ENCODE measurements at places on chromosomes 1 and 21.

DNA sequence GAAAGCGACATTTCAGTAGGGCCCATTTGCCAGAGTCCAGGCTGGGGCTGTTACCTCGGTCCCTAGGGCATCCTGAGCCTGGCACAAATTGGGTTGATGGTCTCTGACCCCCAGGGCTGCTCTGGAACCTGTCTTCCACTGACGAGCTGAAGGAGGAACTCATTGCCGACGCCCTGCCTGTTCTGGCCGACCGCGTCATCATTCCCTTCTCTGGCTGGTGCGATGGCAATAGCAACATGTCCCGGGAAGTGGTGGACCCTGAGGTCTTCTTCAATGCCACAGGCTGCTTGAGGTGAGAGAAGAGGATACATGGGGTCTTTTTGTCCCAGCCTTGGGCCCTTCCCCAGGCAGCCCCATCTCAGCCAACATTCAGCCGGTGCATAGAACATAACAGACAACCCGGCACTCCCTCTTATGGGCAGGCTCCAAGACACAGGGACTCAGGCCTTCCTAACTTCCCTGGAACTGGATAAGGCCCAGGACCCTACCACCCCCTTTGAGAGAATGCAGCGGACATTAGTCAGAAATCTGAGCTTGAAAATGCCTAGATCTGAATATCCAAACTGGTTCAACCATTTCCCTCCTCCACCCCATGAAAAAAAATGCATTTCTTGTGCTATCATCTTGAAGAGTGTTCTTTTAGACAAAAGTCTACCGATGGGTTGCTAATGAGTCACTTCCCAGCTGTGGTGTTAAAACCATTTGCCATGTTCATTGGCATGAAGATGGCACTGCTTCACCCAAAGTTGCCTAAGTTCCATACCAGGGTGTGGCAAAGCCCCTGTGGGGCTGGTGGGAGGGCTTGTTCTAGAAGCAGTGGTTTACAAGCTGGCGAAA lies 35.4 kb downstream of the PKP1 start:
- no peak for DNase-seq

DNA sequence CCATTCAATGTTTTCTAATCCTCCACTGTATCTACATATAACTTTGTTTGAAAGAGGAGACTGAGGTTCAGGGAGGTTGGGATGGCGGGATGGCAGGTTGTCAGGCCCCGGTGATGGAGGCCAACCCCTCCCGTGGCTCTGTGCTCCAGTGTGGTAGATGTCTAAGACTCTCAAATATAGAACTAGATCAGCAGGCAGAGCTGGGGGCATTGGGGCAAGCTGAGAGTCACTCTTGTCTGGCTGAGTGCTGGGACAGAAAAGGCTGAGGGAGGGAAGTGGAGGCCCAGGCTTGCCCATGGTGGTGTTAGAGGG lies 1.7 kb downstream of the IL6R start:
- no peak for DNase-seq

- no peak for DNase-seq
These were observed 118.0 kb upstream of the IPO9 start for GRCh38 chr1:201710632-201711597.

DNA sequence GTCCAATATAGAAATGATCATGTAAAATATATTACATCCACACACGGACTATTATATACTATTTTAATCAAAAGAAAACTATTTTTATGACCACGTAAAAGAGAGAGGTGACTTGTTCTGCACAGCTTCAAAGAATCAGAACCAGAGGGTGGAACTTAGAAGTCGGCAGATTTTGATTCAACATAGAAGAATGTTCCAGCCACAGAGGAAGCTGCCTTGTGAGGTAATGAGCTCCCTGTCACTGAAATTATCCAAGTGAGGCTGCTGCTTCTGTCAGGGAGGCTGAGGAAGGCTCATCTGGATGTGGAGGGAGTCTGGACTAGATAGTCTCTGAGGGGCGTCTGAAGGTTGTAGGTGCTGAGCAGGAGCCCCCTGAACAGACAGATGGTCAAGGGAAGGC lies 2.7 kb downstream of the PLEKHA6 start:
- no peak for DNase-seq

GRCh38 chr21:41706678-41707077 lies 60.2 kb downstream of the RIPK4 start:
- DNase-seq = no peak

DNA sequence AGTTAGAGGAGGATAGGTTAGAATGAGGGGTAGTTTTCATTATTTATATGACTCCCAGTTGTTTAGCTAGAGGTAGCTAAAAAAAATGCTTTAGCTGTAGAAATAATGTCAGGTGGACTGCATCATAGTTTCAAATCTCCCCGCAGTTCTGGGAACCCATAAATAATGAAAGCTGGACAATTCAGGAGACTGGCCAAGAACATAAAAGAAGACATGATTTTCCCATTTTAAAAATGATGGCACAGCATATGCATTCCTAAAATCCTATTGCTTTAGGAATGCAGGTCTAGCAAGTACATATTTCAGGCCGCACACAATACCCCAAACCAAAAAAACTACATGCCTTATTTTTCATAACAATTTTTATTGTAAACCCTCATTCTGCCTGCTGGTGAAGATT lies 143.3 kb downstream of the CTH start:
- no peak for DNase-seq
